ENCODE measurements at places on chromosomes 7 and 10.

DNA sequence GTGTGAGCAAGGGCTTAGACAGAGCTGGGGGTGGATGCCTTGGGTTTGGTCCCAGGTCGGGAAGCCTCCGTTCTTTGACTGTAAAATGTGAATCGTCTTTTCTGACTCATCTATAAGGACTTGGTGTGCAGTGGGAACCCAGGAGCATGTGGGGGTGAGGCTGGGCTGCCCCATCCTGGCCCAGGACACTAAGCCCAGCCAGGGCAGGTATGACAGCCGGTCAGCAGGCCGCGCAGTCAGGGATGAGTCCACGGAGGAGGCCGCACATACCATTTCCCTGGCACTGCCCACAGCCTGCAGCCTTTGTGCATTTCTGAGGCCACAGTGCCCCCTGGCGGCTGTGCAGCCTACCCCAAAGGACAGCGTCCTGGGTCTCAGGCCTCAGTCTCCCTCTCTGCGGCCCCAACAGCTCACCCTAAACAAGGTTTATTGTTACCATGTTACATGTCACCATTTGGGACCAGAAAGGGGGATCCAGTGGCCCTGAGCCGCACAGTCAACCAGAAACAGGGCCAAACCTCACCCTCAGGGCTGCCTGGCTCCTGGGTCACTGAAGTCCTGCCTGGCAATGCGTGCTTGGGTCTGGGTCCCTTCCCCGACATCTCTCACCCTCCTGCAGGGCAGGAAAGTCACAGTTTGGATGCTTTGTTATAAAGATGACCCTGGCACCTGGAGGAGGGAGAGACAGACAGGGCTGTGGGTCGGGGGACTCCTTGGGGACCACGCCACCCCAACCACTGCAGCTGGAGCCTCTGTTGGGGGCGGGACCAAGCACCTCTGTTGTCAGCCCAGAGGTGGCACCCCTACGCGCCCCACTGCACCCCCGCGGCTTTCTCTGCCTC, 14.4 kb upstream of the SH2B2 start:
- DNase-seq, result peak; percentile 28

- no peak for DNase-seq
Observed at GRCh38 chr7:155746188-155746587, 66.1 kb downstream of the SHH start.

- DNase-seq, result peak; percentile 66
Observed at GRCh38 chr7:28858206-28858605, 99.9 kb downstream of the TRIL start.

DNA sequence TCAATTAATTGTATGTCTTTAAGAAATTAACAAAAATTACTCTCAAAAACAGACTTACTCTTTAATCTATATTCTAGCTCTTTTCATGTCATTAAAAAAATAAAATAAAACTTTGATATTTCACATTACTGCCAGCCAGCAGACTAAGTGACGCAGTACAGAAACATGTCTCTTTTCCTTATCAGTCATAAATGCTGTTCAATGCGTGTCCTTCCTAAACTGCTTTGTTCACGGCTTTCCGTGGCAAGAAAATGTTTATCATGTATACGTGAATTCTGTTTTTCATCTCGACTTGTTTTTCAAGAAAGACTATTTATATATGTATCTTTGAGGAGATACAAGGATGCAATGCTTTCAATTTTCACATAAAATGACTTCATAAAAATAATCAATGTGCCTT, 182.4 kb downstream of the DOCK4 start:
- no peak for DNase-seq

DNA sequence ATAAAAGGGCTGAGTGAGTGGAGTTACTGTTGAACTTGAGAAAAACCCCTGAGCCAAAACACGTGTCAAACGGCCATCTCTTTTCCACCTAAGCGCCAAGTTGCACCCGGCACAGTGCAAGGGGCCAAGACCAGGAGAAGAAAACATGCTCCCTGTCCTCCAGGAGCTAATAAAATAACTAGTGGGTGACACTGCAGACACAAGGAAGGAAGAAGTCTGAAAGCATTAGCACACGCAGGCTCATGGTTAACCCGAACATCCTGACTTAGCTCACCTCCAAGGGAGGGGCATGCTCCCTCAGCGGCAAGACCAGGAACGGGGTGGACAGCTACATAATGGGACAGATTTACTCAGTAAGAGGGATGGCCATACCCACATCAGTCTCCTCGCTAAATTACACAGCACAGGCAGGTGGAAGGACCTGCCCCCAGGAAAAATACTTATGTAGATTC, 65.0 kb downstream of the PIP4K2A start:
- no peak for DNase-seq

DNA sequence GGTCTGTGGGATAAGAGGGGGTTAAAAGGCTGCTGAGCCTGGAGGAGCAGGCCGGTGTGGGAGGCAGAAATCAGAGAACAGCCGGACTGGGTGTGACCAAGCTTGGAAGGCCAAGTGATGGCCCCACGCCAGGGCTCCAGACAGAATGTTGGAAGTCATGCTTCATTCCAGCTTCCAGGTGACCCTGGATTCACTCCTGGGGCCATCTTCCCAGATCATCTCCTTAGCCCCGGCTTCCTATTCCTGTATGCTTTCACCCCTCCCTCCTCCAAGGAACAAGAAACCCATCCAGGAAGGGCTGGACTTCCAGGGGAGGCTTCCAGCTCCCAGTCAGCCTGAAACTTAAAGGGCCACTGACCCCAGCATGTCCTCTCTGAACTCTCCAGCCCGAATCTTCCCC, 1.0 kb downstream of the INMT start:
- no peak for DNase-seq

GRCh38 chr10:6473430-6473829, 106.6 kb downstream of the PRKCQ start:
- DNase-seq, result no peak

GRCh38 chr10:79049931-79050895, 18.6 kb upstream of the ZMIZ1 start:
- DNase-seq, result no peak

DNA sequence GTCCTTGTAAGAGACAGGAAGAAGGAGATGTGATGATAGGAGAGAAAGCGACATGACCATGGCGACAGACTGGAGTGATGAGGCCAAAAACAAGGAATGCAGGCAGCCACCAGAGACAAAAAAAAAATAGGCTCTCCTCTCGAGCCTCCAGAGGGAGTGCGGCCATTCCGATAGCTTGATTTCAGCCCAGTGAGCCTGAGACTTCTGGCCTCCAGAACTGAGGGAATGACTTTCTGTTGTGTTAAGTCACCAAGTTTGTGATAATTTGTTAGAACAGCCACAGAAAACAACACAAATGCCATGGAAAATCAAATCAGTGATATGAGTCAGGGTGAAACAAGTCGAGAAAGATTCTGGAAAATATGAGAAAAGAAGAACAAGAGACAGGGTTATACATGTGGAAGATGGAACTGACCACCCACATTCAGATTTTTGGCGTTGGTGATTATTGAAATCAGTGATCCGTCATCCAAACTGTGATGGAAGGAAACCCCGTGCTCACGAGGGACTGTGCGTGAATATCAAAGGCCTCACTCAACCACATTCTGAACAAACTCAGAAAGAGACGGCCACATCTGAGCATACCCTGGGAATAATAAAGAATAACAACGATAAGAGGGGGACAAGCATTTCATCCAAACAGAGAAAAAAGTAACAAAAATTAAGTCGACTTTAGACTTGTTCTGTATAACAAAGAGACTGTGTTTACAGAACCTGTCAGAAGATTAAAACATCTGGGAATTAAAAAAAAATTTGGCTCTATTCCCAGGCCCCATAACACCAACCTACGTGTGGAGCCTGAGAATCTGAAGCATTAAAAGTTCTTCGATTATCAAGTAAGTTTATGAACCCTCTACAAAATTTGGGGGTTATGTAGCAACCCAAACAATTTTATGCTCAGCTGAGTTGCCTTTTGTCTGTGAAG, 72.1 kb downstream of the EEPD1 start:
- no peak for DNase-seq

DNA sequence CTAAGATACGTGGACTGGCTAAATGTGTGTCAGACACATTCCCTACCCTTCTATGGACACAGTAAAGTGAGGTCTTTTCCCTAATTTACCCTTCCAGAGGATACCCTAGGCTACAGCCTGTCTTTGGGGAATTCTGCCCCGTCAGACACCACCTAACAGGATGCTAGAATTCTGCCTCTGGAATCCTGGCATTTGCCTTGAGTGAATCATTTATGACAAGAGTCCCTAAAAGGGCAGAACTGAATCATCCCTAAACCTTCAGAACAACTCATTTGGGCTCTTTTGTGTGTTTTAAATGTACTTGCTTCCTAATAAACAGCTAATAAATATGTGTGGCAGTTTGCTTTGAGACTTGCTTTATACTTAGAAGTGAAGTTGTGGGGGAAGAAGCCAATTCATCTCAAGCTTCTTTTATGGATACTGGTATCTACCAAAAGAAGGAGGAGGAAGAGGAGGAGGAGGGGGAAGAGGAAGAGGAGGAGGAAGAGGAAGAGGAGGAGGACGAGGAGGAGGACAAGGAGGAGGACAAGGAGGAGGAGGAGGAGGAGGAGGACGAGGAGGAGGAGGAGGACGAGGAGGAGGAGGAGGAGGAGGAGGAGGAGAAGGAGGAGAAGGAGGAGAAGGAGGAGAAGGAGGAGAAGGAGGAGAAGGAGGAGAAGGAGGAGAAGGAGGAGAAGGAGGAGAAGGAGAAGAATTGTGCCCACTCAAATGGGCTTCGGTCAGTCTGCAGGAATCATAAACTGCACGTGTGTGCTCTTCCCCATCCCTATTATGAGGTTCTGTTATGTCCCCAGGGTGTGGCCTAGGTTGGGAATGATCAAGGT, 27.1 kb downstream of the PARP12 start:
- DNase-seq, result peak; percentile 24

DNA sequence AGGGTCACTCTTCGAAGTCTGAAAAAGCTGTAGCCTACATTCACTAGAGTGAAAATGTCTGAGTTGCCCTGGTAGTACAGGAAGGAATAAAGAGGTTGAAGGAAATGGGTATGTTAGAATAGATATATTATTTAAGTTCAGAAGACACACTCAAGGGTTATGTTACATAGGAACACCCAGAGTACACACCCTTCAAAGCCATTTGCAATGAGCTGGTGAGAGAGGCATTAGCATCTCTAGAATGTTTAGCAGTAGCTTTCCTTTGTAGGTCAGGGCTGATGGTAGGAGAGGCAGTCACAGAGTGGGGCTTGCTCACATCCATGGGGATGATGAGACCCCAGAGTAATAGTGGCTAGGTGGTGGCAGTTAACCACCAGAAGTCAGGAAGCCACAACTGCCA, 221.2 kb downstream of the SLC25A13 start:
- DNase-seq, result no peak

GRCh38 chr7:50022991-50023390, 70.1 kb downstream of the ZPBP start:
- no peak for DNase-seq

- no peak for DNase-seq
Observed at GRCh38 chr10:77898323-77899079, 28.1 kb downstream of the DLG5 start.

GRCh38 chr7:113000316-113001020, 86.2 kb downstream of the GPR85 start:
- no peak for DNase-seq

GRCh38 chr7:108015740-108016139, 12.8 kb upstream of the LAMB1 start:
- no peak for DNase-seq

DNA sequence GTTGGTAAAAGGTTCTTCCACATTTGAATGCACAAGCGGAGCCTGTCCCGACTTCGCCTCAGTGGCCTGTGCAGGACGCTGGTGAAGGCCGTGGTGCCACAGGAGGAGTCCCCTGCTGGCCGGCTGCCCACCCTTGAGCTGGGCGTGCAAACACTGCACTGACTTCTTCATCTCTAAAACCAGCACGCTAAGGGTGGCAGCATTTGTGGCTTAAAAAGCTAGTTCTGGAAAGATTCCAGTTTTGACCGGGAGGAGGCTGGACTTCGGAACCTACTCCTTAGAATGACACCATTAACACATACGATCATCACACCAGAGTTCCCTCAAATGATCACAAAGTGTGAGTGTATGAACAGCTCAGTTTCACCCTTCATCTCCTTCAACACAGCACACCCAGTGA, 102.4 kb downstream of the SMURF1 start:
- no peak for DNase-seq

- DNase-seq, result no peak
Observed at GRCh38 chr7:107230334-107230733, 61.5 kb downstream of the HBP1 start.

DNA sequence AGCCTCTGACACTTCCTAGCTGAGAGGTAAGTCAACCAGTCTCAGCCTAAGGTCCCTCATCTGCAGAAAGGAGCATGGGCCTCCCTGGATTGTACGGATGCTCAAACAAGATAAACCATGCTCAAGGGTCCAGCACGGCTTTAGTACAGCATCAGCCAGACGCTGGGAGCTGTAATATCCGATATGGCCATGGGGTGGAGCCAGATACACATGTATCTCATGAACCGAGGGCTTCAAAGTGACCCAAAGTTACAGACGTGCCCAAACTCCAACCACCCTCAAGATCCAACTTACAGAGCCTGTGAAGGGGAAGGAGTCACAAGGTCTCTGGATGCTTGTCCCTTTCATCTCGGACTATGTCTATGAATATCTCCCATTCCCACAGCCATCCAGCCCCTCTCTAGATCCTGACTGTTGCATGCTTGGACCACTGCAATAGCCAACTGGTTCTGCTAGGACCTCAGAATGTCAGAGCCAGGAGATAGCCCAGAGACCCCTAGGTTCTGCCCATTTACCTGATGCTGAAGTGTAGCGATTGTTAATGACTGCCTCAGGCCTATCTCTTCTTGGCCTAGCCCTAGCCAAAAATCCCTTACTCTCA, 142.4 kb downstream of the SH3PXD2A start:
- peak; percentile 43 for DNase-seq

DNA sequence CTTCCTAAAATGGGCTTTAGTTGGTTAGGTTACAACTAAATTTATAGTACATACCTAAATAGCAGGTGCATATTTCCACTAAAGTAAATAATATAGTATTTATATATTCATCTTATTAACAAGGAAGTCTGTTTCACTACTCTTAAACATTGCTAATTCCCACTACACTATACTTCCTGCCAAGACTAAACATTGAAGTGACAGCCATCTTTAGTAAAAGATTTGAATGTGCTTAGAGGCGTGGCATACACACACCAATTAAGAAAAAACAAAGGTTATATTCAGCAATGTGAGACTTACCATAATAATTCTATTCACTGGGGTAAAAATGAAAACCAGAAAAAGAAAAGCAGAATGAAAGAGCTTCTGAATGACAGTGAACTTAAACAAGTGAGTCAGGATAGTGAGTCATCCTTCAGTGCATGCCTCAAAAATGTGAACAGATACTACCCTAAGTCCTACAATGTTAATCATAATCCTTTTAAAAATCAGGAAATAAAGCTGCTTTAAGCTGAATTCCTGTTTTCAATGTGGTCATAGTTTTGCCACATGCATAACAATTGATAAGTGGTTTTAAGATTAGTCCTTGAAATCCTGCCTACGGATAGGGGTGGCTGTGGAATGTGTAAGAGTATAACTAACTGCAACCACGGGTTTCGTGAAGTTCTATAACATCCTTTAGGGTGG, 59.4 kb downstream of the USP6NL start:
- peak; percentile 77 for DNase-seq

All from AG09309 (cell line).